Right renal pelvis (tissue), 4 donors: ENCODE measurements at places on chromosomes 3 and 15.

DNA sequence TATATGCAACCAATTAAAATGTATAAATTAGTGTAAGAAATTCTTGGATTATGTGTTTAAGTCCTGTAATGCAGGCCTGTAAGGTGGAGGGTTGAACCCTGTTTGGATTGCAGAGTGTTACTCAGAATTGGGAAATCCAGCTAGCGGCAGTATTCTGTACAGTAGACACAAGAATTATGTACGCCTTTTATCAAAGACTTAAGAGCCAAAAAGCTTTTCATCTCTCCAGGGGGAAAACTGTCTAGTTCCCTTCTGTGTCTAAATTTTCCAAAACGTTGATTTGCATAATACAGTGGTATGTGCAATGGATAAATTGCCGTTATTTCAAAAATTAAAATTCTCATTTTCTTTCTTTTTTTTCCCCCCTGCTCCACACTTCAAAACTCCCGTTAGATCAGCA is 65.4 kb upstream of the ACAD9 start:
- DNase-seq: no peak

GRCh38 chr15:98858610-98859023 is 149.0 kb downstream of the PGPEP1L start:
- no peak for DNase-seq

GRCh38 chr3:101170062-101170771 is 150.2 kb downstream of the IMPG2 start:
- no peak for DNase-seq

GRCh38 chr3:62229211-62229610 is 144.1 kb downstream of the FEZF2 start:
- no peak for DNase-seq

DNA sequence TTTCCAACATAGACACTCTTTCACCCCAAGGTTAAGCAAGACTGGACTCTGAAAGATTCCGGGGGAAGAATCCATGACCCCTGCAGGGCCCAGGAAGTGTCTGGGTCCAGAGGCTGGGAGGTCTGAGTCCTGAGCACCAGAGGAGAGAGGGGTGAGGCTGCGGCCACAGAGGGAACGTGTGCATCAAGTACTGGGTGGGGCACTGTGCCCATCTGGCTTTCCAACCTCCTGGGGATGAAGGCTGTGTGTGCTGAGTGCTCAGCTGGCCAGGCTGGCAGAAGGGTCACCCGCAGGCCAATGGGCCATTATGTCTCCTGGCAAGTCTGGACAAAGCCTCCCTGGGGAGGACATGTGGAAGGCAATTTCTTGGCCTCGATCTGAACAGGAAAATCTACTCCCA is 3.3 kb downstream of the CHRNA3 start:
- DNase-seq: no peak

DNA sequence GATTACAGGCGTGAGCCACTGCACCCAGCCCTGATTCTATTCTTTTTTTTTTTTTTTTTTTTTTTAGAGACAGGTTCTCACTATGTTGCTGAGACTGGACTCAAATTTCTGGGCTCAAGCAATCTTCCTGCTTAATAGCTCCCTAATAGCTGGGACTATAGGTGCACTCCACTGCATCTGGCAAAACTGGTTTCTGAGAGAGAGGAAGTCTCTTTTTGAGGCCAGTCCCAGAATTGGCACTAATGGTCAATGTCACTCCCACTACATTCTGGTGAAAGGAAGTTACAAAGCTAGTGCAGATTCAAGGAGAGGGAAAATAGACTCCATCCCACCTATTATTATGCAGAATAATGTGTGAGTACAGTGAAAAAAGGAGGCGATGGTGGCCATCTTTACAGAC is 5.8 kb upstream of the TGFBR2 start:
- DNase-seq: no peak

DNA sequence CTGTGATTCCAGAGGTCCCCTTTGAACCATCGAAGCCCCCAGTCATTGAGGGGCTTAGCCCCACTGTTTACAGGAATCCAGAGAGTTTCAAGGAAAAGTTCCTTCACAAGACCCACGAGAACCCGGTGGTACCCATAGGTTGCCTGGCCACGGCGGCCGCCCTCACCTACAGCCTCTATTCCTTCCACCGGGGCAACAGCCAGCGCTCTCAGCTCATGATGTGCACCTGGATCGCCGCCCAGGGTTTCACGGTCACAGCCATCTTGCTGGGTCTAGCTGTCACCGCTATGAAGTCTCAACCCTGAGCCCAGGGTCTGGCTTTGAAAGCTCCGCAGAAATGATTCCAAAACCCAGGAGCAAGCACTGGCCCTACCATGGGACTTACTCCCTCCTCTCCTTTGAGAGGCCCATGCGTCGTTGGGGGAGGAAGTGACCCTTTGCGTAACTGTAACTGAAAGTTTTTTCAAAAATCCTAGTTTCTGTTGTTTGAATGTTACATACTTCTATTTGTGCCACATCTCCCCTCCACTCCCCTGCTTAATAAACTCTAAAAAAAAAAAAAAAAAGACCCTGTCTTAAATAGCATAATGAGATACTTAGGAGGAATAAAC is 85.1 kb upstream of the CSPG5 start:
- no peak for DNase-seq

- DNase-seq: no peak
These were observed 3.9 kb upstream of the RBSN start for GRCh38 chr3:15102836-15103235.

DNA sequence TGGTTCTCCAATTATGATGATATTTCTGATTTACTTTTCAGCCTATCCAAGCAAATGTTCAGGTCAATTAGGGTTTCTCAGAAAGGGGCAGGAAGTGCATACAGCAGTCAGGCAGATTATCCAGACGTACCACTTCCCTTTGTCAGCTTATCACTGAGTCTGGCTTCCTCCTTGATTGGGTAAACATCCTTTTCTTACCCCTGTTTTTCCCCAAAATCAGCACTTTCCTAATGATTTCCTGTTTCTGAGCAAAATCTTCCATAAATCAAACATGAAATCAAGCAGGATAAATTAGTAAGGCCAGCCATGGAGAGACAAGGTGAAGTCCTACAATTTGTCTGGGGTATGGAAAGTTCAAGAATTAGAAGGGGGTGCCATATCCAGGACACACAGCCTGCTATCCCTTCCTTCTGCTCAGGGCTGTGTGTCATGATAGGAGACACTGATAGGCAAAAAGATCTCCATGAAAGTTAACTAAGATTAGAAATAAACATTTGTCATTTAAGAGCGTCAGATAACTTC is 29.0 kb downstream of the ADIPOQ start:
- no peak for DNase-seq

DNA sequence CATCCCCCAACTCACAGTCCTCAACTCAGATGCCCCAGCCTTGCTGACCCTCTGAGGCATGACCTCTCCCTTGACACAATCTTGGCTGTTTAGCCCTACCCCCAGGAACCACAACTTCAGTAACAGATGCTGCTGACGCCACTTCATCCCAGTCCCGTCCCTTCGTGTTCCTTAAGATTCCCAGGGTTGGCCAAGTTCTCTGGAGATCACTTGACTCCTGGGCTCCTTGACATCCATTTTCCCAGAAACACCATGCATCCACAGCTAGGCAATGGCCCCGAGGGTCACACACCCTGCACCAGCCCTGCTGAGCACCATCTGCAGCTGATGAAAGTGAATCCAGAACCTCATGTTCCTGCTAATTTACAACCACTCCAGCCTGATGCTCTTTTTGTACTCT is 6.9 kb downstream of the RTP2 start:
- DNase-seq: no peak

GRCh38 chr15:27365456-27365855 is 394.5 kb downstream of the GABRG3 start:
- DNase-seq: no peak

- no peak for DNase-seq
These were observed 41.0 kb downstream of the EIF4E3 start for GRCh38 chr3:71684046-71684756.

DNA sequence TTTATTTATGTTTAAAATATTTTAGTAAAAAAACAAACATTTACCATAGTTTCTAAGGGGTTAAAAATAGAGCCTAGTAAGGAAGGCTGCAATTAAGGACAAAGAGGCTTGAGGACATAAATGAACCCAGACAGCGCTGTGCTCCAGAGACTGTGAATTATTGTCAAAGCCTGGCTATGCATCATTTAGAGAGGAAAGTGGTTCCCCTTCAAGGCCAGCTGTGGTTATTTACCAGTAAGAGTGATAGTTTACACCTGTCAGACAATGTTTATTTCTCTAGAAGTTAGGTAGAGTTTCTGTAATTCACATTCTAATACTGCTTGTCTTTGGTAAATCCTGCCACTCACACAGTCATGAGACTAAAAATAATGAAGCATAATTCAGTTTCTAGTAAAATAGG is 32.4 kb upstream of the PIK3R4 start:
- no peak for DNase-seq

DNA sequence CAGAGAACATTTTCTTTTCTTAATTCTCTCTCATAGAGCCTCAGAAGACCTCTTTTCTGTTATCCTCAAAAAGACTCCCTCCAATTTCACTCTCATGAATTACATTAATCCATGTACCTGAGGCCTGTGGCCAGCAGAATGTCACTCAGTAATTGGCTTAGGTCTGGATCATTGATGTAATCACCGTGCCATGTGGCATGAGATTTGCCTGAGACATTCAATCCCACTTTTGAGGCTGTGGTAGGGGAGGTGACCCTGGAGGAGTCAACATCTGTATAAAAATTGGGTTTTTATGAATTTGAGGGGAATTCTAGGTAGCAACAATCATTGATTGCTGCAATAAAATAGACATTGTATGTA is 295.3 kb downstream of the GBE1 start:
- DNase-seq: no peak

- DNase-seq: no peak
These were observed 532.5 kb upstream of the KCNMB2 start for GRCh38 chr3:178003756-178004155.

GRCh38 chr3:141373768-141374526 is 5.6 kb downstream of the ZBTB38 start:
- DNase-seq: no peak

GRCh38 chr15:50135031-50135551 is 16.1 kb upstream of the ATP8B4 start:
- DNase-seq: no peak

- DNase-seq: peak; percentile 71
These were observed at the start of gene NISCH for GRCh38 chr3:52455283-52456168. Gene NISCH (plus strand): TSS chr3:52455604. CDS start chr3:52455642, 38 bp downstream.

- no peak for DNase-seq
These were observed 190.9 kb upstream of the PLSCR5 start for GRCh38 chr3:146796078-146796477.

DNA sequence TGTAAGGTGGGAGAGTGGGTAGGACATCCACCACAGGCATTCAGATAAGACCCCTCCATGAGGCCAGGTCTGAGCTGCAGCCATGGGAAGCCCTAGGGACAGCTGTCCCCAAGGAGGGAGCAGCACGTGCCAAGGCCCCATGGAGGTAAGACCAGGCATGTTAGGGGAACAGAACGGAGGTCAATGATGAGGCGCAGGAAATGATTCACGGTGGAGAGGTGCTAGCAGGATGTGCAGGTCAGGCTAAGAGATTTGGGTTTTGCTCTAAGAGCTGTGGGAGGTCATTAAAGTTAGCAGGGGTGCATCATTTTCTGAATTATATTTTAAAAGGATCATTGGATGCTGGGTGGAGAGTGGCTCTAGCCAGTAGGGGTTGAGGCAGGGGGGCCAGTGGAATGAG is 66.4 kb upstream of the SNRPA1 start:
- DNase-seq: no peak
